ENCODE measurements at places on chromosomes 7 and 10.

GRCh38 chr7:5598261-5598761, 174.7 kb upstream of the TNRC18 start:
- DNase-seq: peak; percentile 60

- DNase-seq: no peak
Measured at GRCh38 chr7:30142710-30143109, 7.9 kb downstream of the MTURN start.

DNA sequence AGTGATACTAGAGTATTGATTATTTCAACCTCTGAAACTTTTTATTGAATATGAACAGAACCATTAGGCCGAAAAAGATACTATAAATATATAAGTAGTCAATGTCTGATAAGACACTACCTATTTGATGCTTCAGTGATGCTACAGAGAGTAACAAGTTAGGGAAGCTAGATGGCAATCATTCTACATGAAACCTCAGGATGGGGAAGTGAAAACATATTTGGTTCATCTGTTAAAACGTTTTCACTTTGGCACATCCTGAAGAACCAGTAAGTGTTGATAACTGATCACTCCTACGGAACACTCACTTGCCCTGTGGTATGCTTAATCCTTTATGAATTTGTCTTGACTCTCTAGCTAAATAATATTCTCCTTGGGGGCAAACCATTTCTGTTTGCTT, 1064.9 kb downstream of the NXPH1 start:
- peak; percentile 14 for DNase-seq

- DNase-seq: no peak
Measured at GRCh38 chr10:97818572-97818971, 31.1 kb upstream of the GOLGA7B start.

Data from NCI-H446 (cell line).